ENCODE measurements at places on chromosomes 3 and 15.
A peak's percentile ranks its signal among the peaks of the same experiment; 100 is the strongest.

DNA sequence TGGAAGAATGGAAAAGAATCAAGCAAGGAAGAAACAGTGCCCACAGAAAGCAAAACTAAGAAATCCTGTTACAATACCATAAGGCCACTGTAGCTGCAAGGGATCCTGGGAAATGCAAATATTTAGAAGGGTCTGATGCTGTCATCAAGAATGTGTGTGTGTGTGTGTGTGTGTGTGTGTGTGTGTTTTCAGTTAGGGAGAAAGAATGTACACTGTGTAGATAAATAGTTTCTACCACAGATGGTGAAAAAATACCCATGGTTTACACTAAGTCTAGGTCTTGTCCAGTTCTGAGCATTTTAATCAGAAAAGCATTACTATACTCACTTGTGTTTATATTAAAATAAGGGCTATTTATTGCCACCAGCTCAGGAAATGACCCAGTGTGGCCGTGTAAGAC is 355.0 kb downstream of the RBMS3 start:
- no peak for DNase-seq

DNA sequence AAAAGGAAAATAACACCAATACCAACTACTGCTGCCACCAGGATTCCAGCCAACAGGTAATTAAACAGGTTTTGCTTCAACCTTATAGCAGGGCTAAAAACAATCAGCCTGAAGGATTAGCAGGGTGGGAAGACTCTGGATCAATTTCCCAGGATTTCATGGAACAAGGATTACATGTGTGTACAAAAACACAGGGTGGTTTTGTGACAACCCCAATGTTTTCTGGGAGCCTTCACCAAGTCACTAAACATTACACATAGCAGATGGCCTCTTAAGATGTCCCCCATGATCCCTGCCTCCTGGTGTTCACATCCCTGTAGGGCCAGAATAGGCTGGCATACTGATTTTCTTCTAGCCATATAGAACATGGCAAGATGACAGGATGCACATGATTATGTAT is 42.8 kb upstream of the ARHGEF3 start:
- no peak for DNase-seq

GRCh38 chr3:187735837-187736236 is 9.4 kb downstream of the BCL6 start:
- DNase-seq, result no peak

- DNase-seq, result no peak
Observed at GRCh38 chr3:69116162-69116561, 6.2 kb downstream of the LMOD3 start.

DNA sequence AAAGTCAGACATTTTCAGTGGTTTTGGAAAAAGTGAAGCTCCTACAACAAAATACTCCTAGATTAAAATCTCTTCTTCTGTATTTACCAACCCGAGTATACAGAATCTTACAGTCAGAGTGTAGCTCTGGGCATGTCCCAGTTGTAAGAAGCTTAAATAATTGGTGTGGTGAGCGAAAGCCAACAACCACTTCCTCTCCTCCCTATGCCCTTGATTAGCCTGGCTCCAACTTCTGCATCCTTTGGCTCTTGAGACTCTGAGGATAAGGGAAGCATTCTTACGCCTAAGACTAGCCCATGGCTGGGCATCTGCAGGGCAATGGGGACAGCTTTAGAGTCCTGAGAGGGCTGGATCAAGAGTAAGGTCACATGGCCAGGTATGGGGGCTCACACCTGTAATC is 25.5 kb downstream of the RFT1 start:
- DNase-seq, result no peak

- DNase-seq, result peak; percentile 68
Observed at GRCh38 chr3:111517801-111518200, 24.2 kb upstream of the CD96 start.

GRCh38 chr3:133745981-133746711 is at the start of gene TF:
TF (plus strand) TSS chr3:133746393; CDS start chr3:133746441, 48 bp downstream.
- DNase-seq, result peak; percentile 50

GRCh38 chr3:183099838-183100204 is 525 bp upstream of the MCCC1 start:
- no peak for DNase-seq

DNA sequence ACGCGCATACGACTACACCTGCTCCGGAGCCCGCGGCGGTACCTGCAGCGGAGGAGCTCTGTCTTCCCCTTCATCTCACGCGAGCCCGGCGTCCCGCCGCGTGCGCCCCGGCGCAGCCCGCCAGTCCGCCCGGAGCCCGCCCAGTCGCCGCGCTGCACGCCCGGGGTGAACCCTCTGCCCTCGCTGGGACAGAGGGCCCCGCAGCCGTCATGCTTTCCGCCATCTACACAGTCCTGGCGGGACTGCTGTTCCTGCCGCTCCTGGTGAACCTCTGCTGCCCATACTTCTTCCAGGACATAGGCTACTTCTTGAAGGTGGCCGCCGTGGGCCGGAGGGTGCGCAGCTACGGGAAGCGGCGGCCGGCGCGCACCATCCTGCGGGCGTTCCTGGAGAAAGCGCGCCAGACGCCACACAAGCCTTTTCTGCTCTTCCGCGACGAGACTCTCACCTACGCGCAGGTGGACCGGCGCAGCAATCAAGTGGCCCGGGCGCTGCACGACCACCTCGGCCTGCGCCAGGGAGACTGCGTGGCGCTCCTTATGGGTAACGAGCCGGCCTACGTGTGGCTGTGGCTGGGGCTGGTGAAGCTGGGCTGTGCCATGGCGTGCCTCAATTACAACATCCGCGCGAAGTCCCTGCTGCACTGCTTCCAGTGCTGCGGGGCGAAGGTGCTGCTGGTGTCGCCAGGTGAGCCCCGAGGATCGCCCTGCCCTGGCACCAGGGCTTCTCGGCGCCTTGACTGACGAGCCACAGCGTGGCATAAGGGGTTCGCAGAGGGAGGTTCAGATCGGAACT is 420 bp downstream of the SLC27A2 start:
- peak; percentile 33 for DNase-seq

DNA sequence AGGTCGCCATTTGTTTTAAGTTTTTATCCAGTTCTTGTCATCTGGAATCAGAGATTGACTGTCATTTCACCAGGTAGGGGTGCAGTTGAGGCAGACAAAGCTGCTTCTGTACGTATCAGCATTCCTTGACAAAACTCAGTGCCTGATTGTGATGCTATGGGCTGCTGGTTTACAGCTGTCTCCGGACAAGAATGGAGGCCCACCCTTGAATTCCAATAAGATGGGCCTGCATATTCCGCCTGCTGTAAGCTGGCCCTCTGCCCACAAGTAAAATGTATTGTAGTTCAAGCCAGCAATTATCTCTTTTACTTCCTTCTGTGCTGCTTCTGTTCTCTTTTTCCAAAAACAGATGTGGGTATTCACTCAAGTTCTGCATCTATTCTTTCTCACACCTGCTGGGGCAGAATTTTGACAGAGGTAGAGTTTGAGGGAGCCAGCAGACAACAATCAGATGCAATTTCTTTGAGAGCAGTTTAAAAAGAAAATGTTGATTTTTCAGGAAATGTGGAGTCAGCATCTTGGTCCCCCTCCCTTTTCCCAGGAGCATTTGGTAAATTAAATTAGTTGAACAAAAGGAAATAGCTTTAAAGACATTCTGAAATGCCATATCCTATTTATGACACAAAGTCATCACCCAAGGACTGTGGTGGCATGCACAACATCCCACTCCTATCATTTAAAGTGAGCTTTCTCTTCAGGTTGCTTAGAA is 53.5 kb downstream of the IQCH start:
- peak; percentile 40 for DNase-seq

DNA sequence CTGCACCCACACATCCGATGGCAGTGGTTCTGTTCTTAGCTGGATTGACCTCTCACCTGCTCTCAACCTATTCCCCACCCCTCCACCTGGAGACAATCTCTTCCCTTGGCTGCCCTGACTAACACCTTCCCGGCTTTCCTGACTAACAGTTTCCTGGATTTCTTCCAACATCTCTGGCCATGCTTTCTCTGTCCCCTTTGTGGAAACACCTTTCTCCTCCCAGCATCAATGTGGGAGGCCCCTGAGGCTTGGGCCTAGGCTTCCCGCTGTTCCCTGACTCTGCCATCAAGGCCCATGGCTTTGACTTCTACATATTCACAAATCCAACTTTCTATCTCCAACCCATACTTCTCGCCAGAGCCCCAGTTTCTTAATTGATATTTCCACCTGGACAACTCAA is 142.8 kb upstream of the ATP2B2 start:
- no peak for DNase-seq

GRCh38 chr3:19775765-19776164 is 158.3 kb downstream of the EFHB start:
- DNase-seq, result no peak

GRCh38 chr3:128823631-128824030 is 55.8 kb upstream of the ACAD9 start:
- peak; percentile 34 for DNase-seq
